ENCODE measurements at places on chromosomes 2 and 18.

DNA sequence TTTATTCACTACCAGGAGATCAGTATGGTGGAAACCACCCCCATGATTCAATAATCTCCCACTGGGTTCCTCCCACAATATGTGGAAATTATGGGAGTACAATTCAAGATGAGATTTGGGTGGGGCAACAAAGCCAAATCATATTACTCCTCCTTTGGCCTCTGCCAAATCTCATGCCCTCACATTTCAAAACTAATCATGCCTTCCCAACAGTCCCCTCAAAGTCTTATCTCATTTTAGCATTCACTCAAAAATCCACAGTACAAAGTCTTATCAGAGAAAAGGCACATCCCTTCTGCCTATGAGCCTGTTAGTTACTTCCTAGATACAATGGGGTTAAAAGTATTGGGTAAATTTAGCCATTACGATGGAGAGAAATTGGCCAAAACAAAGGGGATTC, 989.5 kb upstream of the CNTNAP5 start:
- no peak for DNase-seq

GRCh38 chr18:32629981-32630700, 142.7 kb downstream of the KLHL14 start:
- no peak for DNase-seq

DNA sequence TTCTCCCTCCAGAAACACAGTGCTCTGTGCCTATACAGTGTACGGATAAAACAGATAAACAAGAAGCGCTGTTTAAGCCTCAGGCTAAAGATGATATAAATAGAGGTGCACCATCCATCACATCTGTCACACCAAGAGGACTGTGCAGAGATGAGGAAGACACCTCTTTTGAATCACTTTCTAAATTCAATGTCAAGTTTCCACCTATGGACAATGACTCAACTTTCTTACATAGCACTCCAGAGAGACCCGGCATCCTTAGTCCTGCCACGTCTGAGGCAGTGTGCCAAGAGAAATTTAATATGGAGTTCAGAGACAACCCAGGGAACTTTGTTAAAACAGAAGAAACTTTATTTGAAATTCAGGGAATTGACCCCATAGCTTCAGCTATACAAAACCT, 70.7 kb downstream of the TANK start:
- DNase-seq, result no peak

- no peak for DNase-seq
Observed at GRCh38 chr18:68478246-68478645, 236.7 kb downstream of the TMX3 start.

DNA sequence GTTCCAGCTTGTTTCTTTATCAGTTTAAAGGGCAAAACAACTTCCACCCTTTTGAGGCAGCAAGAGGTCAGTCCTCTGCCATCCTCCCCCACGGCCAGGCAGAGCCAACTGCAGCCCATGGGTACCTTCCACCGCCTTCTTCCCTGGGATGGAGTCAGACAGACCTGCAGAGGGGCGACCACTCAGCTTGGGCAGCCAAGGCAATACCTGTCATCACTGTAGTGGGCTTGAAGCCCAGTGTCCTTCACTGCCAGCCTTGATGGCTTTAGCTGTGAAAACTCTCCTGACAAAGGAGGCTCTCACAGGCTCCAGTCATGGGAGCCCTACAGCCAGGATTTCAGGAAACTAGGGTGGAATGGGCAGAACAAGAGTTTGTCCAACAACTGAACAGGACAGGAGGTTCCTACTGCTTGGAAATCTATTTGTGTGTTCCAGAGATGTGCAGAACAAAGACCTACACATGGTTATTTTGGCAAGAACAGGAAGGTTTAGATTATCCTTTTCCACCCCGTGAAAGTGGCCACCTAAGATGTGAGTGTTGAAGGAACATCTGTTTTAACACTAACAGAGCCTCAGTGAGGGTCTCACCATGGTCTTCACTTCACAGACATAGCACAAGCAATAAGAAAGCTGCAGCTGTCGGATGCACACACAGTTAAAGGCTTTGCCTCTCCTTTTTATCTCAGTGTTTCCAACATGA, 93.9 kb upstream of the RMDN2 start:
- DNase-seq, result no peak

- no peak for DNase-seq
Observed at GRCh38 chr2:109376796-109377495, 236.8 kb downstream of the SEPTIN10 start.

Data from stimulated activated CD4-positive, alpha-beta T cell treated with anti-CD3 and anti-CD28 coated beads, Interleukin-4, amount 100 ng/mL, for 48 hours (primary cell).